ENCODE measurements at places on chromosomes 2 and 18. TPM values are rescaled to one million over a fixed set of nuclear protein-coding genes. Genes with fewer than 3 reads are reported as not detected.

DNA sequence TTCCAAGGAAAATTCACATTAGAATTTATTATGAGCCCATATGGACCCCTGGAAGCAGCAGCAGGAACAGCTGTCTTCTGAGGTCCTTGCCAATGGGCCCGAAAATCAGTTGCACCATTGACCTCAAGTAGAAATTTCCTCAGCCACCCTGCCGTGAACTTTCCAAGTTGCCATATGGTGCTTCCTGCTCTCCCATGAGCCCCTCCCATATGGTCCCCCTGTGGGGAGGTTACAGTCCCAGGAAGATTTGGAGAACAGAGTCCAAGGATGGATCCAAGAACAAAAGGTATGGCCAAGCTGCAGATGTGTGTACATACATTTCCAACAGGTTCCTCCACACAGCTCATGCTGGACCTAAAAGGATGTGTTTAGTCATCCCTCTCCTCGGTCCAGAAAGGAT lies 34.6 kb downstream of the DIPK1C start:
- no peak overlapping the region for H3K27ac ChIP-seq
- H3K4me1 ChIP-seq, result no peaks in the 10 kb centered on the region
- DNase-seq, result no peak

GRCh38 chr2:8382485-8382884 lies 299.4 kb upstream of the ID2 start:
- H3K27ac ChIP-seq, result no peak overlapping the region
- no peak for DNase-seq
- peaks cover 9% of the 10 kb centered on the region for H3K4me1 ChIP-seq

GRCh38 chr2:134647607-134648256 lies 71.1 kb downstream of the TMEM163 start:
- H3K27ac ChIP-seq, result no peak overlapping the region
- H3K4me1 ChIP-seq, result no peaks in the 10 kb centered on the region
- H3K4me3 ChIP-seq, result no peak overlapping the region
- H3K36me3 ChIP-seq, result no peaks in the 10 kb centered on the region
- H3K27me3 ChIP-seq, result peaks cover 2% of the 10 kb centered on the region

DNA sequence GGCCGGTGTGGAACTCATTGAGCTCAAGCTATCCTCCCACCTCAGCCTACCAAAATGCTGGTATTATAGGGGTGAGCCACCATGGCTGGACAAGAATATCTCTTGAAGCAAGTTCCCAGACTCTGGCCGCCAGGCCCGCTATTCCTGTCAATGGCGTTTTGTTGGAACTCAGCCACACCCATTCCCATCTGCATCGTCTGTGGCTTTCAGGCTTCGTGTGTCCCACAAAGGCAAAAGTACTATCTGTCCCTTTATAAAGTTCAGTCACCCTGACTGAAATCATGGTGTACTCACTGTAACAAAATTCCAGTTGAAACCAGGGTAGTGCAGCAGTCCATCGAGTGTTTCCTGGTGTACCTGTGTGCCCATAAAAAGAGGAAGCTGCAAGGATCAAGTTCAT lies 96.7 kb downstream of the SH3BP4 start:
- no peak overlapping the region for H3K4me3 ChIP-seq
- H3K27me3 ChIP-seq, result peaks cover 19% of the 10 kb centered on the region
- H3K36me3 ChIP-seq, result no peaks in the 10 kb centered on the region
- H3K4me1 ChIP-seq, result peaks cover 11% of the 10 kb centered on the region
- DNase-seq, result no peak

DNA sequence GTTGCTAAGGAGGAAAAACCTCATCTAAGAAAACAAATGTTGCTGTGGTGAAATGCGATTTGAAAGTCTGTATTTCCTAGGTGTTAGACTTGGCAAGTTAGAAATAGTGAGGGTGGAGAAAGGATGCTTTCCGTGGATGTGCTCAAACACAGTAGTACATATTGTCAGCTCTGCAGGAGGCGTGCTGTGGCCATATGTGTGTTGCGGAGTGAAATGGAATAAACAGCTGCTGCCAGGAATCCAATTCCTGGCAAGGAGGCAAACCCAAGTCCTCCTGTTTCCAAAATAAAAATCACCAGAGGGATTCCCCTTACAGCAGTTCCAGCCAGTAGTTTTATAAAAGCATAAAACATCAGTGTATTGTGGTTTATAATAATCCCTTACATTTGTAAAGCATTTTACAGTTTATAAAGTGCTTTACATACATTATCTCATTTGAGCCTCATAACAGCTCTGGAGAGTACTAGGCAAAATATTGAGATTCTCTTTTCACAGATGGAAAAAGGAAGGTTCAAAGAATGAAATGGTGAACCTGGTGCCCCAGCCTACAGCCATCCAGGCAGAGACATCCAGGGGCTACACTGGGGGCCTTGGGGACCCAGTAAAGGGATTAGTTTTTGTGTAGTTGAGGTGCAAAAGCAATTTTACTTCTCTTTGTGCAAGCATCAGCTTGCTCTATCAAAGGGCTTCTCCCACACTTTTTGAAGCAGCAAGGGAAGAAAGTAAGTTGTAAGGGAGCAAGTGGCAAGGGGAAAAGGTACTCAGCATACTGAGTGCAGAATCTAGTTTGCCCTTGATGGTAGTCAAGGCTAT lies 206.0 kb downstream of the AGPS start:
- H3K4me1 ChIP-seq, result no peaks in the 10 kb centered on the region
- H3K4me3 ChIP-seq, result no peak overlapping the region
- no peak for DNase-seq
- no peaks in the 10 kb centered on the region for H3K27me3 ChIP-seq
- H3K36me3 ChIP-seq, result no peaks in the 10 kb centered on the region
- no peak overlapping the region for H3K27ac ChIP-seq

DNA sequence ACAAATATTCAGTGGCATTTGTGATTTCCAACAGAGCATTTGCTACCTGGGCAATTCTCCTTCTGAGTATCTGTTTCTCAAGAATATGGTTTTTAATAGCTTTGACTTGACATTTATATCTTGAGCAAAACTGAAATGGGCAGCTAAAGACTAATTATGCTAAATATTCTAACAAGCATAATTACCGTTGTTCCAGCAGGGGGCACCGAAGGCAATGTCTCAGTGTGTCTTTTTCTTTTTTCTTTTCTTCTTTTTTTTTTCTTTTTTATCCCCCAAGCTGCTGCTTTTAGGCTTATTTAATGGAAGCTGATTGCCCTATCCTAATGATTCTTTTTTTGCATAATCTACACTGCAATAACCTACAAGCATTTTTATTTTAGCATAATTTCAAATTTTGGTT lies 138.9 kb upstream of the NABP1 start:
- no peak overlapping the region for H3K4me3 ChIP-seq
- no peaks in the 10 kb centered on the region for H3K4me1 ChIP-seq
- H3K36me3 ChIP-seq, result no peaks in the 10 kb centered on the region
- DNase-seq, result peak; percentile 66
- no peak overlapping the region for H3K27ac ChIP-seq
- H3K27me3 ChIP-seq, result no peaks in the 10 kb centered on the region

DNA sequence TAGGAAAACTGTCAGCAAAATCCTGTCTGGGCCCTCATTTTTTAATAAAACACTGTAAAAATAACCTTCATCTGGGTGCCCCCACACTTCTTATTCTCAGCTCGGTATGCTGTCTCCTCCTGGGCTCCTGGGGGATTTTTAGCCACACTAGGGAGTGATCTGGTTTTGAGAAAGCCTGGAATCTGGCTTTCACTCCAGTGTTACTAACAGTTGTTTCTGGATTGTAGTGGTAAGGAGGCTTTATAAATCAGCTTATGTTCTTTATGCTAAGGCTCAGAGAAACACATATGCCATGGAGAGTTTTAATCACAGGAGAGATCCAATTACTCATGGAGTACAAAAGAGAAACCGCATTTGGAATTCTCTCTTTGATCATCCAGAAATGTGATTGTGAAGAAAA lies 744.3 kb upstream of the SOX11 start:
- no peak for DNase-seq
- H3K36me3 ChIP-seq, result no peaks in the 10 kb centered on the region
- H3K4me1 ChIP-seq, result no peaks in the 10 kb centered on the region

DNA sequence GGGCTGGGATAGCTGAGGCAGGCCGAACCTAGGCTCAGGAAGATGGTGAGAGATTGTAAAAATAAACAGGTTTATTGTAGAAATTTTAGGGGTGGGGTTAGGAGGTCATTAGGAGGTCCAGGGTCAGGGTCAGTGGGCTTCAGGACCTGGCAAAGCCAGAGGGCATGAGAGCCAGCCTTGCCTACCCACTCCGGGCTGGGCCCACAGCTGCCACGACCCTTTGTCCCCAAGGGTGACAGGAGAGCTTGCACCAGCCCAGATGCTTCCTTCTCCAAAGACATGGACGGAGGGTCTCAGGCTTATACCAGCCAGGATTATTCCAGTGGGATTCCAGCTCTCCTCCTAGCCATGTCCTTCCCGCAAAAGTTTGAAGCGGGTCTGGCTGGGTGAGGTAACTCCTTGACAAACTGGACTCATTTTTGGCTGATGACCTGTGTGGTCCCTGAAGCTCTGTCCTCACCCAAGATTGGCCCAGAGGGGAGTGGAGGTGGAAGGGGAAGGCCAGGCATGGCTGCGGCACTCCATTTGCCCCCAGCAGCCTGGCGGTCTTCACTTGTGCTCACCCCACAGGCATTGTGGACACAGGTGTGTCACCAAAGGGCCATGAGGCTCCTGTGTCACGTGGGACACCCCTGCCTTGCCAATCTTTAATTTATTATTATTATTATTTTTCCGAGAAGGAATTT lies 23.8 kb upstream of the ATOH8 start:
- H3K36me3 ChIP-seq, result no peaks in the 10 kb centered on the region
- H3K27me3 ChIP-seq, result peaks cover 2% of the 10 kb centered on the region
- peaks cover 4% of the 10 kb centered on the region for H3K4me1 ChIP-seq
- H3K4me3 ChIP-seq, result no peak overlapping the region

GRCh38 chr2:138389063-138389462 lies 112.5 kb upstream of the SPOPL start:
- no peaks in the 10 kb centered on the region for H3K27me3 ChIP-seq
- H3K4me3 ChIP-seq, result no peak overlapping the region
- no peaks in the 10 kb centered on the region for H3K4me1 ChIP-seq
- no peak for DNase-seq

DNA sequence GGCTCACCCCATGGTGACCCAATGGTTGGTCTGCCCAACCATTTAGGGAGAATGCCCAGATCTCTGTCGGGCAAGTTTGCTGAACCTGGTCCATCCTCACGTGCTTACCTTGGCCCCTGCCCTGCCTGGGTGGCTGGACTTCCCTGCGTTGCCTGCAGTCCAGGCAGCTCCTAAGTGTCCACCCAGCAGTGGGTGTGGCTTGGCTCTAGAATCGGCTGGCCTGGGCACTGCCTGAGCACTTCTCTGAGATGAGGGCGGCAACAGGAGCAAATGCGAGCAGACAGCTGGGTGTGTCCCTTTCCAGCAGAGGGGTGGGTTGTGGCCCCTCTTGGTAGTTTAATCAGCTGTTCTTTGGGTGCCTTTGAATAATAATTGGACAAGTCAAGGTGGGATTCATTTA lies 11.3 kb downstream of the PCARE start:
- H3K4me3 ChIP-seq, result no peak overlapping the region
- H3K27ac ChIP-seq, result no peak overlapping the region
- DNase-seq, result no peak
- H3K4me1 ChIP-seq, result peaks cover 19% of the 10 kb centered on the region
- no peaks in the 10 kb centered on the region for H3K27me3 ChIP-seq

GRCh38 chr2:69888451-69888850 lies 5.3 kb upstream of the SNRNP27 start:
- no peak overlapping the region for H3K27ac ChIP-seq
- H3K4me3 ChIP-seq, result no peak overlapping the region
- H3K27me3 ChIP-seq, result no peaks in the 10 kb centered on the region

DNA sequence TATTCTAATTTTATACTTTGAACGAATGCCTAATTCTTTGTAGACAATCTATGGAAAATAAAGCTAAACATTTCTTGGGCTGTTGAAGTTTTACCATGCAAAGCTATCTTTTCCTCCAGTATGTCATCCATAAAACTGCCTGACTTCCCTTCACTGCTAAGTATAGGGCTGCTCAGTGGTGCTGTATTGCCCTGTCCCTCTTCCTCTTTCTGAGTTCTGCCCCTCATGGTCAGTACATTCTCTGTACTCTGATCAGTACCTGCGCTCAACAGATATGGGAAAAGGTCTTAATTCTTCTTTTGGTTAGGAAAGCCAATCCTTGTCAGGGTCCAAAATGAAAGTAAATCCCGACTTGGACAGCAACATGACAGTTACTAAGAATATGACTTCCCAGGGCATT lies 321.9 kb downstream of the RAD51AP2 start:
- DNase-seq, result no peak
- H3K4me3 ChIP-seq, result no peak overlapping the region
- no peaks in the 10 kb centered on the region for H3K4me1 ChIP-seq
- no peaks in the 10 kb centered on the region for H3K36me3 ChIP-seq
- no peak overlapping the region for H3K27ac ChIP-seq

DNA sequence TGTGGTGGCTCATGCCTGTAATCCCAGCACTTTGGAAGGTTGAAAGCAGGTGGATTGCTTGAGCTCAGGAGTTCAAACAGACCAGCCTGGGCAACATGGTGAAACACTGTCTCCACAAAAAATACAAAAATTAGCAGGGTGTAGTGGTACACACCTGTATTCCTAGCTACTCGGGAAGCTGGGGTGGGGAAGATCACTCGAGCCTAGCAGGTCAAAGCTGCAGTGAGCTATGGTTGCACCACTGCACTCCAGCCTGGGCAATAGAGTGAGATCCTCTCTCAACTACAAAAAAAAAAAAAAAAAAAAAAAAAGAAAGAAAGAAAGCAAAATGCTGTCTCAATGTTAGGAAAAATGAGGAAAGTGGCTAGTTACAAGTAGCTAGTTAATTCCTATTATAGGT lies 56.8 kb downstream of the TRIP12 start:
- DNase-seq, result no peak
- no peaks in the 10 kb centered on the region for H3K27me3 ChIP-seq
- H3K36me3 ChIP-seq, result peaks cover 10% of the 10 kb centered on the region
- no peak overlapping the region for H3K4me3 ChIP-seq
- H3K27ac ChIP-seq, result no peak overlapping the region

- DNase-seq, result no peak
- H3K27me3 ChIP-seq, result peaks cover 13% of the 10 kb centered on the region
- no peak overlapping the region for H3K27ac ChIP-seq
- H3K4me1 ChIP-seq, result no peaks in the 10 kb centered on the region
- H3K36me3 ChIP-seq, result no peaks in the 10 kb centered on the region
Observed at GRCh38 chr2:3727397-3728045, 24.1 kb downstream of the DCDC2C start.

GRCh38 chr2:214504599-214505376 lies 93.9 kb downstream of the VWC2L start:
- no peaks in the 10 kb centered on the region for H3K4me1 ChIP-seq
- no peak overlapping the region for H3K27ac ChIP-seq
- no peak for DNase-seq
- no peak overlapping the region for H3K4me3 ChIP-seq

Gene MROH2A
- total RNA-seq, result not detected

Gene MEP1B
- total RNA-seq, result not detected

Gene SATB2
- 0.44 TPM for total RNA-seq

Gene GALR1
- total RNA-seq, result not detected

Gene CYB5A
- total RNA-seq, result 78.3 TPM

Gene PCARE
- not detected for total RNA-seq

Gene CIB4
- total RNA-seq, result not detected

Gene TTN
- total RNA-seq, result 0.91 TPM

Gene KHK
- total RNA-seq, result 10.2 TPM

Gene TEKT4
- total RNA-seq, result not detected

Gene CABYR
- total RNA-seq, result 1.2 TPM

Gene GALNT14
- 1.1 TPM for total RNA-seq

Data from activated naive CD4-positive, alpha-beta T cell treated with anti-CD3 and anti-CD28 coated beads for 36 hours (primary cell).